Non-pigmented ciliary epithelial cell (primary cell): ENCODE measurements at places on chromosomes 1 and 21.

DNA sequence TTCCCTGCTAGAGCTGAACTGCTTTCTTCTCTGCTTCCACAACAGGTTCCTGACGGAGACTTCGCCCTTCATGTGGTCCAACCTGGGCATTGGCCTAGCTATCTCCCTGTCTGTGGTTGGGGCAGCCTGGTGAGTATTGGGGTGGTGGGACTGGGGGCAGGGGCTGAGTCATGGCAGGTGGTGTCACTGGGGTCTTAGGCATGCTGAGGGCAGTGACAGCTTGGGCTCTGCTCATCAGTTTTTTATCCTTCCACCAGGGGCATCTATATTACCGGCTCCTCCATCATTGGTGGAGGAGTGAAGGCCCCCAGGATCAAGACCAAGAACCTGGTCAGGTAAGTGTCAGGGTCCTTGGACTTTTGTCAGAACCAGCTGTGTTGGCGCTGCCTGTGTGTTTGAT, 1.3 kb downstream of the ATP6V0B start:
- no peak for DNase-seq

DNA sequence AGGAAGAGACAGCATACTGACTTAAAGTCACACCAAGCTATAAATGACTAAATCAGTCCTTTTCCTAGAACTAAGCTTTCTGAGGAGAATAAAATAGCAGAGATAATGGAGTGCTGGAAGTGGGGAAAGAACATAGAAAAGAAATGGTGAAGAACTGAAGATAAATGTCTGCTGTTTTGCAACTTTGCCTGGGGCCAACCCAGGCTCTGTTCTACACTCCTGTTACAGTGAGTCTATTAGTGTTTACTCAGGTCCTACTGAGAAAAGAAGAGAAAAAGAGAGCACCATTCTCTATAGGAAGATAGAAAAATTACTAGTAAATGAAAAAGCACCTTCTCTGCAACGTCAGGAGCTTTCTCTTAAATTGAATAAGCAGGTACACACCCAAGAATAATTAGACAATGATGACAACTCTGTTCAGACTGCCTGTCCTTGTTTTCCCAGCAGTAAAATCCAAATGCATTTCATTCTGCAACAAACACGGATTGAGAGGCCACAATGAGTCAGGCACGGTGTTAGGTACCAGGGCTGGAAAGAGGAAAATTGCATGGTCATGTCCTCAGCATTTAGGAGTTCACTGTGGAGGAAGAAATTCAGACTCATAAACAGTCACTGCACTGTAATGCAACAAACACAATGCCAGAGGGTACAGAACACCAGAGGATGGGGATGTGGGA, 139.4 kb upstream of the CAMK1G start:
- DNase-seq, result no peak

GRCh38 chr1:25008192-25008485, 78.1 kb upstream of the RUNX3 start:
- no peak for DNase-seq

GRCh38 chr1:58704616-58705021, 4.8 kb upstream of the MYSM1 start:
- DNase-seq, result no peak

DNA sequence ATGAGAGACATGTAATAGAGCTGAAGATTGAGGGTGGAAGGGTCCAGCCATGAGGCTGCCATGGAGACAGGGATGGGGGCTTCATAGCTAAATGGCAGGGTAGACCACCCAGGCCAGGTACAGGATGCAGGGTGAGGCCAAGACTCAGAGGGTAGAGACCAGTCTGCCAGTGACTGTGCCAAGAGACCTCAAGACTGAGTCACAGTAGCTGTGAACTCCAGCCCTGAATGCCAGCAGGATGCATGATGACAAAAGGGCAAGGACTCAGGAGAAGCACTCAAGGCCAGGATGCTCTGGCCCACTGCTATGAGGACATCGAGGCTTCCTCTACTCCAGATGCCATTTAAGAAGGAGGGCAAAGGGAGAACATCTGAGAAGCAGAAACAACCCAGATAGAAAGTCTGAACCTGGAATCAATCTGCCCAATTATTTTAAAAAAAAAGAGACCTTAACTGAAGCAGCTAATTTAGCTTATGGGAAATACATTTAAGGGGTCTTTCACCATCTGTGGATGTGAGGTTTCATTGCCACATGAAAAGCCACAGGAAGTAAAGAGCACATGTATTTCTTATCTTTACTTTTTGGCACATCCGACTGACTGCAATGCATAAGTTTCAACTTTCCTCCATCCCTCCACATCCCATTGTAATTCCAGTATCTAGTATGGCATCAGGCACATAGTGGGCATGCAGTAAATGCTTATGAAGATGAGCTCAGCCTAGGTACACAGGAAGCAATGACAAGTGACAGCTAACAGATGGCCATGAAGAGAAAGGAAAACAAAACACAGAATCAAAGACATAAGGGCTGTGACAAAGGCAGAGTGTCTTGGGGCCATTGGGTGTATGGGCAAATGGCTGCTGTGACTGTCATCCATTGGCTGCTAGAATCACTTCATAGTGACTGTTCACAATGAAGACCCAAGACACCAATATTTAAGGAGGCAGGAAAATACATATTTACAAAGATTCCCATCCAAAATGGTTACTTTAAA, 40.2 kb downstream of the SUSD4 start:
- DNase-seq, result no peak

DNA sequence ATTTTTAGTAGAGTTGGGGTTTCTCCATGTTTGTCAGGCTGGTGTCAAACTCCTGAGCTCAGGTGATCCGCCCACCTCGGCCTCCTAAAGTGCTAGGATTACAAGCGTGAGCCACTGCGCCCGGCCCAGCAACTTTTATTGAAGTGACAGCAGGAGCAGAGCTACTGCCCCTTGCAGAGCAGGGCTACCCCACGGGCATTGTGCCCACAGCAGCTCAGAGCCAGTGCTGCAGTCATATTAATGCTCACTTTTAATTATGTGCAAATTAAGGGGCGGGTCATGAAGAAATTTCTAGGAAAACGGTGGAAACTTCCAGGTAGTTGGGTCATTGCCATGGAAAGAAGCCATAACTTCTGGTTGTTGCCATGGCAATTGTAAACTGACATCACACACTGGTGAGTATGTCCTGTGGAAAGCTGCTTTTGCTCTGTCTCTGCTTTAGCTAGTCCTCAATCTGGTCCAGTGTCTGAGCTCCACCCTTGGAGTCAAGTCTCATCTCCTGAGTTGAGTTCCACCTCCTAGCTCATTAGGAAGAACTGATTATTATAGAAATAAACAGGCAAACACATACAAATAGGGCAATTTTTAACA, 127.3 kb upstream of the ADGRL4 start:
- no peak for DNase-seq

DNA sequence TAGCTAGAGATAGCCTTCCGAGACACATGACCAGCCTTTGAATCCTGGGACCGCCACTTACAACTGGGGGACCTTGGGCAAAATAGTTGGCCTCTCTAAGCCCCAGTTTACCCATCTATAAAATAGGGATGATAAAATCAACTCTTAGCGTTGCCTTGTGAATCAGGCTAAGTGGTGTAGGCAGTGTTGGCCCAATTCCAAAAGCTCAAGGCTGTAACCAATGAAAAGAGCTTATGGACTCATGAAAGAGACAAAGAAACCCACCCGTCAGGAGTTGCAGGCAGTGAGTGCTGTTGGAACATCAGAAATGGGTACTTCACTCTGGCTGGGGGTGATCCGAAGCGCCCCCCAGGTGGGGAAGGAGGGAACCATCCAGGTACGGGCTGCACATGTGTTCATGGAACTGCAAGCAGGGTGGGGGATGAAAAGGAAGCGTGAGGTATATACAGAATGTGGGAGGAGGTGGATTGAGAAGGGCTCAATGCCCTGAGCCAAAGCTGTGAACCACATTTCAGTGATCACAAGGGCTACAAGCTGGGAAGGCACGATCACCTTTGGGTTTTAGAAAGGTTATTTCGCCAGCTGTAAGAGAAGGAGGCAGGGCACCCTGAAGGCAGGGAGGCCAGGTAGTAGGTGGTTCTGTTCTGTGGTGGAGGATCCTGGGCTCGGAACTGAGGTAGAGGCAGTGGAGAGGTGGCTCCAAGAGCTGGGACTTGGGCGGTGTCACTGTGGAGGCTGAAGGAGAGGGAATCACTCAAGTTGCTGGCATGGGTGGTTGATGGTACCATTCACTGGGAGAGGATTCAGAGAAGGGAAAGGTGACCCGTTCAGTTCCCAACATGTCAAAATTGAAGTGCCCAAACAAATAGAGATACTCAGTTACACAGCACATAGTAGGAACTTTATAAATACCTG, 11.4 kb upstream of the KIAA1614 start:
- no peak for DNase-seq

GRCh38 chr21:31683029-31683428, 23.5 kb downstream of the SOD1 start:
- DNase-seq, result no peak

- DNase-seq, result no peak
Measured at GRCh38 chr1:197448121-197448779, 180.2 kb downstream of the CRB1 start.

GRCh38 chr1:38246955-38247952, 200.7 kb upstream of the POU3F1 start:
- no peak for DNase-seq

- no peak for DNase-seq
Measured at GRCh38 chr1:192506741-192507155, 68.8 kb upstream of the RGS1 start.

GRCh38 chr21:30425826-30426225, at the start of gene KRTAP13-3:
TSS of gene KRTAP13-3 (minus strand) at chr21:30425926. CDS start at chr21:30425912, 14 bp downstream.
- DNase-seq, result no peak

GRCh38 chr1:228938537-228938901, 203.2 kb downstream of the RHOU start:
- DNase-seq, result no peak

DNA sequence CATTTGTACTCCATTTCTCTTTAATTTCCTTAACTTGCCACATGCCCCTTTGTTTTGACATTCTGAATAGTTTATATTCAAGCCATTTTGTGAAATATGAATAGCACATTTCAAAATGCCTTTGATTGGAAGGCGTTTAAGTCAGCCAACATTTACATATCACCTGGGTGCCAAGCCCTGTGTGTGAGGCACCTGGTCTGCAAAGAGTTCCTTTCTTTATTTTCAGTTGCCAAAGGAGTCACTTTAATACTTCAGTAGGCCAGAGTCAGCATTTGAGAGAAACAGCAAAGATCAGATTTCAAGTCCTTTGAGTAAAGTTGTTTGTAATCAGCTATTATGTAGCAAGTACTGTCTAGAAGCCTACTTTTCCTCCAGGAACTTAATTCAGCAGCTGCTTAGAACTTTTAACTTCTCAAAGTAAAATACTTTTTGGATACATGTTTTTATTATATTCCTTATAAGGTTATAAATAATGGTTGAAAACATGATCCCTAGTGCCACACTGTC, 70.8 kb downstream of the DTL start:
- DNase-seq, result no peak

DNA sequence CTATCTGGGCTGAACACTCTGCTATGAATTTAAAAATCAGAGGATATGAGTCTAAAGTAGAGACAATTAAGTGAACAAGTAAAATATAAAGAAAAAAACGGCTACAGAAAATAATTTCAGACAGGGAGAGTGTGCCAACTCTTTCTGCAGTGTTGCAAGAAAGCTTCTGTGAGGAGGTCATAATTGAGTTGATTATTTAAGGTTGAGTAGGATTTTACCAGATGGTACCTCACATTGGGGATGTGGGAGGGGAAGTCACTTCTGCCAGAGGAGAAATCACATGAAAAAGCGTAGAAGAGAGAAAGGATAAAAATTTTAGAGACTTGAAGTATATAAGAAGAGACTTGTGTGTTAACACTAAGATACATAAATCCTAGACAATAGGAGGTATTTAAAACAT, 238.0 kb upstream of the NCAM2 start:
- DNase-seq, result no peak

GRCh38 chr1:200634261-200635122, 13.9 kb upstream of the KIF14 start:
- DNase-seq, result no peak
